ENCODE measurements at places on chromosomes 3 and 15.
A peak's percentile ranks its signal among the peaks of the same experiment; 100 is the strongest.

DNA sequence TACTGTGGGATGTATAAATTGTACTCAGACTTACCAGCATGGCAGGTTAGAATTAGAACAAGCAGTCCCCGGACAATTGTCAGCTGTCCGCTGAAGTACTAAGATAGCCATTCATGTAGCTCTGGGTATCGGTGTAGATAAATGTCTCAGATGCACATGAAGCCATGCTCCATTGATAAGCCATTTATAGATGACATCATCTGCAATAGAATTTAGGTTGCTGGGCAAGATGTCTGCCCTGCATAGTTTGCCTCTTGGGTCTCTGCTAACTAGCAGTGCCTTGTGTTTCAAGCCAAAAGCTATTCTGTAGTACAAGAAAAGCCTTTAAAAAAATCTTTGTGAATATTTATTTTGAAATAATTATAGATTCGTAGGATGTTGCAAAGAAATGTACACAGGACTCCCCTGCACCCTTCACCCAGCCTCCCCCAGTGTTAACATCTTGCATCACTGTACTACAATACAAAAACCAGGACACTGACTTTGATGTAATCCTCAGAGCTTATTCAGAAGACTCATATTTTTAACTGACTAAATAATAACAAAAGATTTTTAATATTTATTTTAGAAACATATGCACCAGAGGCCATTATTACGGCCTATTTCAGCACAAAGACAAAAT, 220.6 kb upstream of the THRB start:
- DNase-seq = no peak

GRCh38 chr3:195548501-195548900, 5.4 kb upstream of the PPP1R2 start:
- no peak for DNase-seq

DNA sequence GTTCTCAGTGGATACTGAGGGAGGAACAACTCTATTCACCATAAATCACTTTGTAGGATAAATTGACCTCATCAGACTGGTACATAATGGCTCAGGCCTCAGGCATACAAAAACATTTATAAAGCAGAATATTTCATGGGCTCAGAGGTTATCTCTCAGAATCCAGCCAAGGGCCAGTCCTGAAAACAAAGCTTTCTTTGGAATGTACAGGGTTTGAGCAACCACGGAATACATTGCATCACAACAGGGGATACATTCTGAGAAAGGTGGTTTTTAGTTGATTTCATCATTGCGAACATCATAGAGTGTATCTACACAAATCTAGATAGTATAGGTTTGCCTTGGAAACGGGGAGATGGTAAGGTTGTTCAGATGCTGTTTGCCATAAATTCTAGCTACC, 33.4 kb upstream of the CTDSPL2 start:
- no peak for DNase-seq

DNA sequence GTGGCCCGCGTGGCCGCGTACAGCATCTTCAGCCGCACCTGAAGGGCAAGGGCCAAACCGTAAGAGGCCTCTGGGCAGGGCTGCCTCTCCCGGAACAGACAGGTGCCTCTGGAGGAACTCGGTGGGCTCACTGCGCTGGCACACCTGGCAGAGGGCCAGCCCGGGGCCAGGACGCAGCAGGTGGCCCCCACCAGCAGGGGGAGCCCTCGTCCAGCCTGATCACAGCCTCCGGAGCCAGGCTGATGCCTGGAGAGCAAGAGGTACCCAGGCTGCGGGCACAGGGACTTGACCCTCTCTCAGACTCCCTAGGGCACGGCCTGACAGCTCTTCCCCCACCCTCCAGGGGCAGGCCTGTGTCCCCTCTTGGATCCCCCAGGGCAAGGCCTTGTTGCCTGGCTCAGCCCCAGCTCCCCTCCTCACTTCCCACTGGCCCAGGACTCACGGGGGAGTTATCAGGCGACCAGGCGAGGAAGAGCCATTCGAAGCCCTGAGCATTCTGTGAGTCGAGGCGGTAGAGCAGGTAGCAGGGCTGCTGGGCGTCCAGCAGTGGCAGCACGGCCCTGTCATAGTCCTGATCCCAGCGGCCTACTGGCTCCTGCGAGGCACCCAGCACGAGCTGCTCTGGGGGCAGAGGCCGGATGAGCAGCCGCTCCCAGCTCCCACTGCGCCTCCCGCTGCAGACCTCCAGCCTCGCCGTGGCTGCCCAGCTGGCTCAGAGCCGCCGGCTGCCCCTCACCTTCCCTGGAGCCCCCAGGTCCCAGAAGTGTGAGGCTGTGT, 6.2 kb upstream of the TLR9 start:
- DNase-seq = no peak

GRCh38 chr3:56775838-56776555, 25.8 kb downstream of the ARHGEF3 start:
- DNase-seq = no peak

- DNase-seq = no peak
Observed at GRCh38 chr3:160643994-160644393, 33.0 kb upstream of the ARL14 start.

DNA sequence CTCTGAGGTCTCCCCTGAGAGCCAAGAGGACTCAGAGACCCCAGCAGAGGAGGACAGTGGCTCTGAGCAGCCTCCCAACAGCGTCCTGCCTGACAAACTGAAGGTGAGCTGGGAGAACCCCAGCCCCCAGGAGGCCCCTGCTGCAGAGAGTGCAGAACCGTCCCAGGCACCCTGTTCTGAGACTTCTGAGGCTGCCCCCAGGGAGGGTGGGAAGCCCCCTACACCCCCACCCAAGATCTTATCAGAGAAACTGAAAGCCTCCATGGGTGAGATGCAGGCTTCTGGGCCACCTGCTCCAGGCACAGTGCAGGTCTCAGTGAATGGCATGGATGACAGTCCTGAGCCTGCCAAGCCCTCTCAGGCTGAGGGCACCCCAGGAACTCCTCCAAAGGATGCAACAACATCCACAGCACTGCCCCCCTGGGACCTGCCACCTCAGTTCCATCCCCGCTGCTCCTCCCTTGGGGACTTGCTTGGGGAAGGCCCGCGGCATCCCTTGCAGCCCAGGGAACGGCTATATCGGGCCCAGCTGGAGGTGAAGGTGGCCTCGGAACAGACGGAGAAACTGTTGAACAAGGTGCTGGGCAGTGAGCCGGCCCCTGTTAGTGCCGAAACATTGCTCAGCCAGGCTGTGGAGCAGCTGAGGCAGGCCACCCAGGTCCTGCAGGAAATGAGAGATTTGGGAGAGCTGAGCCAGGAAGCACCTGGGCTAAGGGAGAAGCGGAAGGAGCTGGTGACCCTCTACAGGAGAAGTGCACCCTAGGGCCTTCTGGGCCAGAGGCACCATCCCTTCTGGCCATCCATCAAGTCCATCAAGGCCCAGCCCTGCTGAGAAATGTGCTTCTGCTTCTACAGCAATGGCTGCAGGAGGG, 23.6 kb downstream of the PLEKHO2 start:
- DNase-seq = no peak

DNA sequence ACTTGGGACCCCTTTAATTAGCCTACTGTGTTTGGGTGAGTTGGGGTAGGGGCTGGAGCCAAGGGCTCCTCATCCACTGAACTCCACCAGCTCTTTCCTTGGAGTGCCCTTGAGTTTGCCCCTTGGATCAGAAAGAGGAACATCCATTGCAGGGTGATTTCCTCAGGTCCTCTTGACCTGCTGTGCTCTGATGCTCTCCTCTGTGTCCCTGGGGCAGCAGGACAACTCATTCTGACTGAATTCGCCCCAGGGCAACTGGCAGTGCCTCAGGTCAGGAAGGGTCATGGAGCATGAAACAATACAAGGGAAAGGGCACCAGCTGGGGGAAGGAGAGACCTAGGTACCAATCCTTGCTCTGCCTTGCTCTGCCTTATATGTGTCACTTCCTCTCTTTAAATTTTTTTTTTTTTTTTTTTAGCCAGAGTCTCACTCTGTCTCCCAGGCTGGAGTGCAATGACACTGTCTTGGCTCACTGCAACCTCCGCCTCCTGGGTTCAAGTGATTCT, 47.8 kb downstream of the BSN start:
- no peak for DNase-seq

GRCh38 chr3:119302697-119303551, 8.7 kb downstream of the ARHGAP31 start:
- no peak for DNase-seq

GRCh38 chr15:54564166-54564565, 585.9 kb downstream of the UNC13C start:
- DNase-seq = no peak

GRCh38 chr3:66083784-66084213, 45.1 kb upstream of the MAGI1 start:
- DNase-seq = no peak

GRCh38 chr3:181616088-181617070, 95.3 kb upstream of the SOX2 start:
- no peak for DNase-seq

- no peak for DNase-seq
Observed at GRCh38 chr3:176935194-176935888, 261.9 kb downstream of the TBL1XR1 start.

DNA sequence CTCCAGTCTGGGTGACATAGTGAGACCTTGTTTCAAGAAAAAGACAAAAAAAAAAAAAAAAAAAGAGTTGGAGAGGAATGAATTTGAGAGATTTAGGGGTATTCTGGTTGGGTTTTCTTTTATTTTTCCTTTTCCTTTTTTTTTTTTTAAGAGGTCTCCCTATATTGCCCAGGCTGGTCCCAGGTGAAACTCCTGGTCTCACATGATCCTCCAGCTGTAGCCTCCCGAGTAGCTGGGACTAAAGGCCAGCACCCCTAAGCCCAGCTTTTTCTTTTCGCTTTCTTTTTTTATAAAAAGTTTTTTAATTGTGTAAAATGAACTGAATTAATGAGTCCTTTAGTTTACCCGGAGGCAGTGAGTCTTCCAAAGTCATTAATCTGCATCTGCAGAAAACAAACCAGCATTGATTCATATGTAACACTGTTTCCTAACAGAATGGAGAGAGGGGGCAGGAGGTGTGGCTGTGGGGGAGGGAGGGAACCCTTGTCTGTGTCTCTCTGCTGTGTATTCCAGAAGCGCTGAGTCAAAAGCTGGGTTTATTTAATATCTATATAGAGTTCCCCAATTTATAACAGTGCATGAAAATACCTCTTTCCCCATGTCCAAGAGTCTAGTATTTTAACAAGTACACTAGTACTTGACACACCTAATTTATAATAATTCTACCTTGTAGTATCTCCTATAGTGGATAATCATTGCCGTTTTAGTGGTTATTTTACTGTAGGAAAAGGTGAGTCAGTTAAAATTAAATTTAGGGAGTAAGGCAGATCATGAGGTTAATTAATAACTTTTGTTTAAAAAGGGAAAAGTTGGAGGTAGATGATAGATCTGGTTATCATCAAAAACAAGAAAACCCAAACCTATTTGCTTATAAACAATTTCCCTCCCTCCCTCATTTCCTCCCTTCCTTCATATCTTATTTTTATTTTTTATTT, 2.6 kb upstream of the DPPA4 start:
- DNase-seq = no peak

GRCh38 chr15:49977306-49977705, 141.7 kb downstream of the ATP8B4 start:
- DNase-seq = no peak

GRCh38 chr3:141346418-141346817, 21.9 kb upstream of the ZBTB38 start:
- DNase-seq = no peak

DNA sequence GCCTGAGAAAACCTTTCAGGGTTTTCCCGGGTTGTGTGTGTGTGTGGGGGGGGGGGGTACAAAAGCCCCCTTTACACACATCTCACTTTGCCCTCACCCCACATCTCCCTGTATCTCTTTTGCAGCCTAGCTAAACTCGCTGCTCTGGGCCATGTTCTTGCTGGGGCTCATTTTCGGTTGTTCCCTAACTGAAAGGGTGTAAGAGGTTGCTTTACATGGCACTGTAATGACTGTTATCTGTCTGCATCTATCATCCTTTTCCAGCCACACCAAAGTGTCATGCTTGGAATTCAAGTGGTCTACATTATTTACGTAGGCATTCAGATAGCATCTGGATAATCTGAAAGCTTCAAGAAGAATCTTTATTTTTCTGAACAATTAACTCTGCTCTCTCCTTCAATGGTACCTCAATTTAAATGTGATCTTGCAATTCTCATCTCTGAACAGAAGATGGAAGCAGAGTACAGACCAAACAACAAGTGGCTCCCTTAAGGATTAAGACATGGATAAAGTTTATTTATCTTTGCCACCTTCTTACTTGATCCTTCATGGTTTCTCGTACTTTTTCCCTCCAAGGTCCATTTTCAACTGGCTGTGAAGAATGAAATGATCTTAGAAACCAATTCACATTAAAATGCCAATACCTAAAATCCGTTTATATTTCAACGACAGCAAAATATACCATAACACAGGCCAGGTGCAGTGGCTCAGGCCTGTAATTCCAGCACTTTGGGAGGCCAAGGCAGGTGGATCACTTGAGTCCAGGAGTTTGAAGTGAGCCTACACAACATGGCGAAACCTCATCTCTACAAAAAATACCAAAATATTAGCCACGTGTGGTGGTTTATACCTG, 34.9 kb downstream of the DCLK3 start:
- DNase-seq = peak; percentile 3

GRCh38 chr3:19149368-19149767, 1.1 kb downstream of the KCNH8 start:
- no peak for DNase-seq

DNA sequence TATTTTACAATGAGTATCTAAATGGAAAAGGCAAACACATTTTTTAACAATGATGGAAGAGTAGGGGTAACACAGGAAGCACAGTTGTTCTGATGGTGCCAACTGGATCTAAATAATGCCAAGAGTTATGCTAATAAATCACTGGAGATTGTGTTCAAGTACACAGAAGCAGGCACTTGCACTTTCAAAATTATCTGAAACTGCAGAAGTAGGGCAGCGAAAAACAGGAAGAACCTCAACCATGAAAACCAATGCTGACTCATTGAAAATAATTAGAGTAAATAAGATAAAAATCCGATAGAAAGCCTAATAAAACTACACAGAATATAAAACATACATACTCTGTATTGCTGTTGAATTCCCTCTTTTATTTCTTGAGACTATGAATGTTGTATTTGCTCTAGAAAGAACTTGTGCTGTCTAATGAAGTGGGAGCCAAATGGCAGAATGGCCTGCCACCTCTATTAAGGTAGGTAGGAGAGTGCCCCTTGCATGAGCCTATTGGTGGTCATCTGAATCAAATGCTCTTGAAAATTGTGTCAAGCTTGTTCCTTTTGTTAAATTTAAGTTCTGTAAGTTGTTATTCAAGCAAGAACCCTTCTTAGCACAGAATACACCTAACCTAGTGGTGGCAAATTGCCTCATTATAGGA, 93.7 kb downstream of the ABI3BP start:
- DNase-seq = no peak

DNA sequence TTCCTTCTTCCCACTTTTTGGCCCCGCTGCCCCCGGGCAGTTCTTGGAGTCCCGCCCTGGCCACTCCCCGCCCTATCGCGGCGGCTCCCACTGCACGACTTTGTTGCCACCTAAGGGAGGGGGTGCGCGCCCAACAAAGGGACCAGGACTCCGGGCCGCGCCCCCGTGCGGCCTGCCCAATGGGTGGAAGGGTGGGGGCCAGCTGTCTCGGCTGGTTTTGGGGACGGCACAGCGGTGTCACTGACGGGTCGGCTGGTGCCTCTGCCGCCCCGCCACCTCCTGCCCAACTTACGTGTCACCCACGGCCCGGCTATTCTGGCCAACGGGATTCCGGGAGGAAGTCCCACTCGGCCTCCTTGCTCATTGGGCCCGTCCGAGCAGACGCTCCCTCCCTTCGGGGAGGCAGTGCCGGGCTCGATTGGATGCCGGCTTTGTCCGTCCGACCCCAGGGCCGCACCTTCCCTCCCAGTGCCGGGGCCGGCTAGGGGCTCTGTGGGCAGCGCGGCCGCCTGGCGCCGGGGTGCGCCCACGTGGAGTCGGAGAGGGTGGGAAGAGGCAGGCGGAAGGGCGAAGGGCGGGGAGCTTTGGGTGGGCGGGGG, at the start of gene GOLIM4:
Gene GOLIM4 (minus strand): TSS at position 314 of the 599 bp plus-strand sequence. CDS start 639 bp downstream, outside the sequence.
- DNase-seq = peak; percentile 98
